Muscle of leg (tissue), 16 donors: ENCODE measurements at places on chromosomes 2 and 18. TPM values are rescaled to one million over a fixed set of nuclear protein-coding genes. Genes with fewer than 3 reads are reported as not detected.
A peak's percentile ranks its signal among the peaks of the same experiment; 100 is the strongest.

DNA sequence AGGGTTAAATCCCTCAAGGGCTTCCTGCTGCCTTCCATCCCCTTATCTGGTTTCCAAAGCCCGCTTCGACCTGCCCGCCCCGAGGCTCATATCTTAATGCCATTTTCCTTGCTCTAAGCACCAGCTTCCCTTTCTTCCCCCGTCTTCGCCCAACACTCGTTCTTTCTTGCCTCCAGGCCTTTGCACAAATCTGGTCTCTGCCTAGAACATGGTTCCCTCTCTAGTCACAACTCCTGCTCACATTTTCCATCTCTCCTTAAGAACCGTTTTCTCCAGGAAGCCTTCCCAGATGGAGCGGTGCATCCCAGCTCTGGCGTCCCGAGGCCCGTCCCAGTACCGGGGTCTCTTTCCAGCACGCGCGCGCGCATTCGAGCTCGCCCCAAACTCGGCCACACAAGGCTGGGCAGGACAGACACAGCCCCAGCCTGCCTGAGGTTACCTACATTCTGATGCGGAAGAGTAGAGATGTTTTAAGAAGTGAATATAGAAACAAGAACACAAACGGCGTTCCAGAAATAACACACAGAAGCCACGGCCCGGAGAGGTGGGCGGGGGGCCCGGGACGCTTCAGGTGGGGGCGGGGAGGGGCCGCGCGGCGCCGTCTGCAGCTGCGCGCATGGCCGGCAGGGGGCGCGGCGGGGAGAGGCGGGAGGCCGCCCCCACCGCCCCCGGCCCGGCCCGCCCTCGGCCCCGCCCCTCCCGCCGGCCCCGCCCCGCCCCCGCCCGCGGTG is at the start of gene DGKD:
Gene DGKD (plus strand): TSS at position 726 of the 731 bp plus-strand sequence. CDS start 25 bp downstream, outside the sequence.
- H3K27ac ChIP-seq = peak within 1 kb of the TSS; percentile 55
- peaks cover 2% of the 10 kb centered on the region for H3K36me3 ChIP-seq
- H3K4me3 ChIP-seq = peak within 1 kb of the TSS; percentile 65
- DNase-seq = peak; percentile 78
- H3K4me1 ChIP-seq = peaks cover 37% of the 10 kb centered on the region
- H3K27me3 ChIP-seq = no peaks in the 10 kb centered on the region

WNT10A gene
- total RNA-seq = 0.04 TPM

DNA sequence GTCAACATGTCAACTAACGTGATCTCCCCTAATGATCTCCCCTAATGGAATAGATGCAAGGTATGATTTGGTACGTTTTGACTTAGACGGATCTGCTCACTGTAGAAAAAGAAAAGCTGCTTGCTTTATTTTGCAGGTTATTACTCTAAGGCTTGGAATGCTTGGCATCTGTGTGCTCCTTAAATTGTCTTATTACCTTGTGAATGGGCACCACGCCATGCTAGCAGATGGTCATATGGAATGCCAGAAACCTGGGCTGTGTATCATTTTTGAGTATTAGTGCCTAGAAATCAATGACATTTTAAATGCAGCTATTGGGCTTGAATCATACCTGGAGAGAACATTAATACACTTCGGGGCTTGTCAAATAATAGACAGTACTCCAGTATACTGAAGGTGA is 16.5 kb upstream of the FIGN start:
- no peak overlapping the region for H3K4me3 ChIP-seq
- H3K4me1 ChIP-seq = no peaks in the 10 kb centered on the region
- no peaks in the 10 kb centered on the region for H3K36me3 ChIP-seq
- DNase-seq = no peak

DNA sequence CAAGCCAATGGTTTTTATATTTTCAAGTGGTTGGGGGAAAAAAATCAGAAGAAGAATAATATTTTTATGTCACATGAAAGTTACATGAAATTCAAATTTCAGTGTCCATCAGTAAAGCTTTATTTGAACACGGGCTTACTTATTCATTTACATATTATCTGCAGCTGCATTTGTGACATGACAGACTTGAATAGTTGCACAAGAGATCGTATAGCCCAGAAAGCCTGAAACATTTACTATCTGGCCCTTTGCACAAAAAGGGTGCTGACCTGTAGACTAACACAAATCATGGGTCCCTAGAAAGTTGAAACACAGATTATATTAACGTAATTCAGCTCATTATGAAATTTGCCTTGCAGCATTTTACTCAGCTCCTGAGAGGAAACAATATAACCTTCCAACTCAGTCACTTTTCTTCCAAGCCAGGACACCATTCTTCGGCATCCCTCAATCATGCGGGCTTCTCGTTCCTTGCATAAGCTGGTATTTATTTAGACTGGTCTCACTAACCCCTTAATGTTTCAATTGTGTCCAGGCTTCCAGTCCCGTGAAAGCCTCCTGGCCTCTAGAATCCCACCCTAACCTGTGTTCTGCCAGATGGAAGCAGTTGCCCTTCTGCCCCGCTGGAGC is 402.7 kb downstream of the SETBP1 start:
- H3K4me3 ChIP-seq = no peak overlapping the region
- no peak overlapping the region for H3K27ac ChIP-seq
- no peaks in the 10 kb centered on the region for H3K27me3 ChIP-seq
- H3K36me3 ChIP-seq = no peaks in the 10 kb centered on the region

PRKAG3 gene
- 19.3 TPM for total RNA-seq
